ENCODE measurements at places on chromosomes 13 and 19. TPM values are rescaled to one million over a fixed set of nuclear protein-coding genes. Genes with fewer than 3 reads are reported as not detected.

The OXGR1 gene
- total RNA-seq: 1.3 TPM

The GNG7 gene
- 3.2 TPM for total RNA-seq

The IGFL1 gene
- total RNA-seq: not detected

The FFAR2 gene
- 0.82 TPM for total RNA-seq

DNA sequence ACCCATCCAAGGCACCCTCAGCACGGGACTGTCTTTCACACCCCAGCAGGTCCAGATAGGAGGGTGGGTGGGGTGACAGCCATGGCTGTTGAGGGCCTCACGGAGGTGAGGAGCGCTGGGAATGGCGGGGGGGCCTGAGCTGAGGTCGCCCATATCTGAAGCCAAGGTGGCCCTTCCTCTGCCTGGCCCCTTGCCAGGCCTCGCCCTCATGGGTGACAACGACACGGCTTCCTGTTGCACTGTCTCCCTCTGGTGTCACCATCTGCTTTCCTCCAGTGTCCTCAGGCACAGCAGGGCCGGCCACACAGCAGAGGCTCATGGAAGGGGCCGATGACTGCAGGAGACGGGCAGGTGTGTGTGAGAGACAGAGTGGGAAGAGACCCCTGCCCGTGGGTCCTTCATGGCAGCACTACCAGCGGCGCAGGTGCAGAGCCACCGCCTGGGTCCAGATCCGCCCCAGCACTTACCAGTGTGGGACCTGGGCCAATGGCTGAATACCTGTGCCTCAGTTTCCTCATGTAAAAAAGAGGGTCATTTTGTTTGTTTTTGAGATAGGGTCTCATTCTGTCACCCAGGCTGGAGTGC is 8.1 kb upstream of the NKPD1 start:
- H3K4me1 ChIP-seq: peaks cover 8% of the 10 kb centered on the region
- H3K27ac ChIP-seq: no peak overlapping the region
- no peaks in the 10 kb centered on the region for H3K36me3 ChIP-seq

DNA sequence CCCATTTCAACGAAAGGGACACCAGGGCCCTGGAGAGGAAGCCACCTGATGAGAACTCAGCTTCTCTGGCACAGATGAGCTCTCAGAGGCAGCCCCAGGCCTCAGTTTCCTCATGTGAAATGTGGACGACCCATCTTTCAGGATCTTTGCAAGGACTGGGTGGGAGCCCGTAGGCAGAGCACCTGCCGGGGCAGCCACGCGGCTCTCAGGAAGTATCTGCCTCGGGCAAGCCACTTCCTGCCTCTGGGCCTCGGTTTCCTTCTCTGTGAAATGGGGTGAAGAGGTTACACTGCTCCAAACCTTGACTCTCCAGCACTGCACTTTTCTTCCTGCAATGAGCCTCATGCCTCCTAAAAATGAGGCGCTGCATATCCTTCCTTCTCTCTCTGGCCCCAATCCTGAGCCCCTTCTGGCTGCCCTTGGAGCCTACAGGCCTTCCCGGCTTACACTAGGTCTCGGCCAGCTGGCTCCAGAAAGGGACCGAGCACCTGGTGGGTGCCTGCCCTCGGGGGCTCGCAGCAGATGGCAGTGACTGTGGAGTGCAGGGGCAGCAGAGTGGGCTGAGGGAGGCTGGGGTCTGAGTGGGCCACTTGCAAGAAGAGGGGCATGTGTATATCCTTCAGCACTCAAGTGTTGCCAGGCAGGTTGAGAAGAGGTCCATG is 3.5 kb downstream of the SSBP4 start:
- H3K4me3 ChIP-seq: no peak overlapping the region
- H3K4me1 ChIP-seq: peaks cover 23% of the 10 kb centered on the region
- H3K27ac ChIP-seq: no peak overlapping the region
- no peak for DNase-seq
- H3K36me3 ChIP-seq: no peaks in the 10 kb centered on the region

- DNase-seq: no peak
- no peak overlapping the region for H3K4me3 ChIP-seq
- H3K27ac ChIP-seq: no peak overlapping the region
Measured at GRCh38 chr13:94659598-94659946, 52.8 kb downstream of the SOX21 start.

Data from colonic mucosa (tissue), 4 donors.